Left lung (tissue), 14 donors: ENCODE measurements at places on chromosomes 7 and 10. TPM values are rescaled to one million over a fixed set of nuclear protein-coding genes. Genes with fewer than 3 reads are reported as not detected.

DNA sequence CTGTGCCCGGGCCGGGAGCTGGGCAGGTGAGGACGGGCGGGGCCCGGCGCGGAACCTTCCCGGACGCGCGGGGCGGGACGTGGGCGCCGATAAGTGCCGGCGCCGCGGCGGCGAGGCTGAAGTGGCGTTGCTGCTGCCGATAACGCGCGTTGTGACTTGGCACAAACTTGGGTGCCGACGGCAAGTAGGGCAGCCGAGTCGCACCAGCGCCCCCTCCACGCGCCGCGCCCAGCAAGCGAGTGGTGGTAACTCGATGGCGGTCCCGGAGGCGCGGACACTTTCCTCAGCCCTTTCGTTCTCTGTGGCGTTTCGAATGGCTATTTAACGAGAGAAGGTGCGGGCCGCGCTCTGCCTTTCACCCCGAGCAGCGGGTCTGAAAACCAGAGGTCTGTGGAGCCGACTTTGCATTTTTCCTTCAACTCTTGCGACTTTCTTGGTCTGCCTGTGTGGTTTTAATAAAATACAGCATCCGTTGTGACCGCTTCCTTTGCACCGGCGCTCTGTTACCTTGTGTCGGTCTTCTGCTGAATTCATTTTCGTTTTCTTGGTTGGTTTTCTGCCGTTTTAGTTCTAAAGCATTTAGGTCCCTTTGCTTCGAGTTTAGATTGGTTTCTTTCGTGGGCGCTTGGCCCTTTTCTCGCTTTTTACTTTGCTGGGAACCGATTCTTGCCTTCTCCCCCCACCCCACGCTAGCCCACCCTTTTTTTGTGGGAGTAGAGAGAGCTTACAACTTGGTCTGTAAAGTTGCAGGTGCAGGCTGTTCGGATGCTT lies 701 bp downstream of the STK17A start:
- peak; percentile 52 for DNase-seq

DNA sequence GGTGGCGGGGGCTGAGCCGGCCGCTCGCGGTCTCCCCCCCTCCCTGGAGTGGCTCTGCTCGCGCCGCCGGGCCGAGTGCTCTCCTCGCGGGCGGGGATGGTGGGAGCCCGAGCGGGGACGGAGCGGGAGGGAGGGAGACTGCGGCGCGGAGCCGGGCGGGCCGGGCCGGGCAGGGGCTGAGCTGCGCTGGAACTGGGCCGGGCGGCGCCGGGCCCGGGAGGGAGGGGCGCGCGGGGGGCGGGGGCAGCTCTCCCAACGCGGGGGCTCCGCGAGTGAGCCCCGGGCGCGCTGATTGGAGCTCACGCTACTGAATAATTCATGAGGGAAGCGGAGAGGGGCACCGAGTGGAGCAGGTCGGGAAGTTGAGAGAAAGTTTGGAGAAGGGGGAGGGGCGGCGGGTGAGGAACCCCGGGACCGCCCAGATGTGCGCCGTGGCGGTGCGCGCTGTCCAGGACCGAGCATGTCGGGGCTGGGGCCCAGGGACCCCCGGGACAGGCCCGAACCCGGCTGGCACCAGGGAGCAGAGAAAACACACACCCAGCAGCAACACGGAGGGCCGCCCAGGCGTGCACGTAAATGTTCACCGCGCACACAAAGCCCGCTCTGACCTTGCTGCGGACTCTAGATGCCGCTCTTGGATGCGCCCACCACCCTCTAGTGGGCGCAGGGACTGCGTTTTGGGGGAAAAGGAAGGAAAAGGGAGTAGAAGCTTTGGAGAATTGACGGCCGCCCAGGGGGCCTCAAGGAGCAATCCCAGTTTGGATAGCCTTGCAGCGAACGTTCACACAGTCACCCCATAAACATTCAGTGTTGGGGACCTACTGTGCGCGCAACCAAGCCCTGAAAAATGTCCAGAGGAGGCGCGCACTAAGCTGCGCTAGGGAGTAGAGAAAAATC lies at the start of gene EPHB4:
Gene EPHB4 (minus strand): TSS at position 194 of the 897 bp plus-strand sequence. CDS start 493 bp downstream, outside the sequence.
- DNase-seq = peak; percentile 96

GRCh38 chr10:44316922-44317215 lies 68.0 kb downstream of the CXCL12 start:
- DNase-seq = no peak

- DNase-seq = no peak
These were observed 52.9 kb upstream of the SHH start for GRCh38 chr7:155864991-155865690.

GRCh38 chr10:44253769-44254462 lies 131.0 kb downstream of the CXCL12 start:
- DNase-seq = no peak

DNA sequence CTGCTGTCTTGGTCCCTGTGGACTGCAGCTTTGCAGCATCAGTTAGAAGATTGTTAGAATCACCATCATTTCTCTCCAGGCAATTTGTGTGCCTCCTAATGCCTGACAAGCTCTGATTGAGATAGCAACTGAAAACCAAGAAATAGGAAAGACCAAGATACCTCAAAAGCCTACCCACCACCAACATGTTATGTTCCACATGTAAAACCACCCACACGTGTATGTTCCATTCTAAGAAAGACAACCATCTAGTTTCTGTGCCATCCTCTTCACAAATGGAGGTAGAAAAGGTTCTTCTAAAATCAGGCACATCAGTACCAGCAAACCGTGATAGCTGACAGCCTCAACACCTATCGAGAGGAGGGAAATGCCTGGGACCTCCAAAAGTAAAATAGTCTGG lies 46.9 kb downstream of the TASOR2 start:
- no peak for DNase-seq

GRCh38 chr7:135509589-135509838 lies 388 bp downstream of the CNOT4 start:
- no peak for DNase-seq

- DNase-seq = no peak
These were observed 213.5 kb upstream of the ZNF32 start for GRCh38 chr10:43861966-43862751.

DNA sequence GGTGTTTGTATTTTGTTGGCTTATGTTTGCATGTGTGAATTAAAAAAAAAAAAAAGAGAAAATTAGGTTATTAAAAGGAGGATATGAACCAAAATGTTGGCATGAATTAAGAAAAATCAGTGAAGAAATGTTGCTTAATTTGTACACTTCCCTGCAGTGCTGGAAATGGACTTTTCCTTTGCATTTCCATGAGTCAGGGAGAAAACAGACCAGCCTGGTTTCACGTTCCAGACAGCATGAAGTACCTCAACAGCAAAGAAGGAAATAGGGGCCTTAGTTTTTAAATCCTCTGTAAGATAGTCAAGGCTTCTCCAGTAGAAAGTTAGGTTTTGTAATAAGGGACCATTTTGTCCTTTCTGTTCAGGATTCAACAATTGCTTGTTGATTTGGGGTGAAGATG lies 159.7 kb downstream of the CELF2 start:
- DNase-seq = no peak

- peak; percentile 28 for DNase-seq
These were observed 6.7 kb upstream of the PILRA start for GRCh38 chr7:100366411-100367250.

- DNase-seq = no peak
These were observed 106.0 kb downstream of the BMS1 start for GRCh38 chr10:42888504-42889095.

GRCh38 chr7:19869979-19870378 lies 96.6 kb upstream of the TMEM196 start:
- DNase-seq = no peak

- DNase-seq = no peak
These were observed 25.9 kb downstream of the DGKI start for GRCh38 chr7:137820677-137821420.

GRCh38 chr10:33265621-33266020 lies 68.8 kb downstream of the NRP1 start:
- DNase-seq = no peak

- no peak for DNase-seq
These were observed 39.0 kb downstream of the STK17A start for GRCh38 chr7:43621729-43622448.

- peak; percentile 76 for DNase-seq
These were observed 128.8 kb upstream of the CACNA2D1 start for GRCh38 chr7:82572195-82572880.

- no peak for DNase-seq
These were observed 394.9 kb downstream of the HTR7 start for GRCh38 chr10:90462749-90463470.

DNA sequence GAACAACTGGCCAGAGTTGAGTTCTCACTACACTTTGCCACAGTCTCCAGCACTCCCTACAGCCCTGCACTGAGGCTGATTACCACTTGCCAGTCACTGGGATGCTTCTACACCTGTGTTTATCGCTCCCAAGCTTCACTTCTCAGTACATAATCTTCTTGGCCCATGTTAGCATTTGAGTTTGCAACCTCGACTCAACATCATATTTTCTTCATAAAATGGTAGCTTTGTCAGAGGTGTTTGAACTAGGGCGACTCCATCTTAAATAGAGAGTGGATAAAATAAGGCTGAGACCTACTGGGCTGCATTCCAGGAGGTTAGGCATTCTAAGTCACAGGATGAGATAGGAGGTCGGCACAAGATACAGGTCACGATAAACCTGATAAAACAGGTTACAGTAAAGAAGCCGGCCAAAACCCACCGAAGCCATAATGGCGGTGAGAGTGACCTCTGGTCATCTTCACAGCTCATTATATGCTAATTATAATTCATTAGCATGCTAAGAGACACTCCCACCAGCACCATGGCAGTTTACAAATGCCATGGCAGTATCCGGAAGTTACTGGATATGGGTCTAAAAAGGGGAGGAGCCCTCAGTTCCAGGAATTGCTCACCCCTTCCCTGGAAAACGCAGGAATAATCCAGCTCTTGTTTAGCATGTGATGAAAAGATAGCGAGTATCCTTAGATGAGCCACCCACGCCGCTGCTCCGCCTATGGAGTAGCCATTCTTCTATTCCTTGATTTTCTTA lies 105.8 kb upstream of the KLF6 start:
- DNase-seq = no peak

- no peak for DNase-seq
These were observed 402.8 kb upstream of the PODXL start for GRCh38 chr7:131959106-131959812.

Gene GDF10
- total RNA-seq = 9.4 TPM

Gene CHAT
- not detected for total RNA-seq

Gene TSPAN12
- 25.7 TPM for total RNA-seq

Gene SMKR1
- total RNA-seq = not detected

Gene SDK1
- total RNA-seq = 5.5 TPM

Gene NEBL
- 58.8 TPM for total RNA-seq

Gene HYAL4
- not detected for total RNA-seq

Gene KIF5B
- 99.4 TPM for total RNA-seq

Gene FAM25C
- not detected for total RNA-seq

Gene C10orf62
- total RNA-seq = not detected

Gene GRID2IP
- 0.35 TPM for total RNA-seq
